ENCODE measurements at places on chromosomes 5 and 9. TPM values are rescaled to one million over a fixed set of nuclear protein-coding genes. Genes with fewer than 3 reads are reported as not detected.

TUSC1 gene
- 12.2 TPM for total RNA-seq

CRHBP gene
- not detected for total RNA-seq

CCDC171 gene
- total RNA-seq, result 2.3 TPM

LCN15 gene
- not detected for total RNA-seq

PCSK5 gene
- total RNA-seq, result 1.7 TPM

LTC4S gene
- not detected for total RNA-seq

ORM2 gene
- total RNA-seq, result not detected

RUSC2 gene
- 24.2 TPM for total RNA-seq

TXNDC8 gene
- total RNA-seq, result not detected

SPINK4 gene
- total RNA-seq, result not detected

CLIC3 gene
- total RNA-seq, result 43.2 TPM

CORO2A gene
- 2.2 TPM for total RNA-seq

SOHLH1 gene
- not detected for total RNA-seq

REXO4 gene
- total RNA-seq, result 10.0 TPM

TCF7 gene
- total RNA-seq, result under 0.01 TPM

PTPA gene
- 133 TPM for total RNA-seq

POLR3G gene
- total RNA-seq, result 4.5 TPM

FBLL1 gene
- 0.32 TPM for total RNA-seq

RAB3C gene
- total RNA-seq, result not detected

COL23A1 gene
- total RNA-seq, result not detected

PCDHA7 gene
- 0.86 TPM for total RNA-seq

MCIDAS gene
- not detected for total RNA-seq

ANKRD34B gene
- not detected for total RNA-seq

PCDHB3 gene
- 0.43 TPM for total RNA-seq

PARP8 gene
- total RNA-seq, result 11.3 TPM

COL5A1 gene
- 295 TPM for total RNA-seq

TLX3 gene
- not detected for total RNA-seq

C5orf58 gene
- not detected for total RNA-seq

FGD3 gene
- total RNA-seq, result under 0.01 TPM

PCDHB14 gene
- 0.43 TPM for total RNA-seq

ERCC6L2 gene
- total RNA-seq, result 78.9 TPM

ANKRD18A gene
- under 0.01 TPM for total RNA-seq

PCDHGC3 gene
- 35.4 TPM for total RNA-seq

C9orf57 gene
- total RNA-seq, result not detected

ARL14EPL gene
- total RNA-seq, result not detected

CBY3 gene
- total RNA-seq, result not detected

OTP gene
- total RNA-seq, result not detected

OR1Q1 gene
- not detected for total RNA-seq

PCA3 gene
- total RNA-seq, result not detected

MAMDC2 gene
- 22.9 TPM for total RNA-seq

AGTPBP1 gene
- 5.5 TPM for total RNA-seq

PCDHGA2 gene
- total RNA-seq, result 2.6 TPM

FIBCD1 gene
- 4.3 TPM for total RNA-seq

PCDHGA9 gene
- 4.7 TPM for total RNA-seq

KCNN2 gene
- 2.6 TPM for total RNA-seq

FOXI1 gene
- not detected for total RNA-seq

NMUR2 gene
- total RNA-seq, result not detected

PLPP6 gene
- total RNA-seq, result 8.2 TPM

RHOBTB3 gene
- total RNA-seq, result 370 TPM

IFNB1 gene
- not detected for total RNA-seq

SLC34A3 gene
- total RNA-seq, result under 0.01 TPM

HAND1 gene
- not detected for total RNA-seq

PCDHA9 gene
- total RNA-seq, result under 0.01 TPM

GLDC gene
- 0.32 TPM for total RNA-seq

MSX2 gene
- 0.32 TPM for total RNA-seq

IRX2 gene
- 3.0 TPM for total RNA-seq

TRIM36 gene
- total RNA-seq, result 0.97 TPM

NUTM2G gene
- not detected for total RNA-seq

SMIM32 gene
- not detected for total RNA-seq
